KBM-7 (cell line): ENCODE measurements at places on chromosomes 5 and 9.
A peak's percentile ranks its signal among the peaks of the same experiment; 100 is the strongest.

GRCh38 chr5:126826619-126827215 lies 49.8 kb downstream of the LMNB1 start:
- no peak for DNase-seq

- DNase-seq: no peak
Measured at GRCh38 chr5:44740660-44741059, 68.1 kb upstream of the MRPS30 start.

DNA sequence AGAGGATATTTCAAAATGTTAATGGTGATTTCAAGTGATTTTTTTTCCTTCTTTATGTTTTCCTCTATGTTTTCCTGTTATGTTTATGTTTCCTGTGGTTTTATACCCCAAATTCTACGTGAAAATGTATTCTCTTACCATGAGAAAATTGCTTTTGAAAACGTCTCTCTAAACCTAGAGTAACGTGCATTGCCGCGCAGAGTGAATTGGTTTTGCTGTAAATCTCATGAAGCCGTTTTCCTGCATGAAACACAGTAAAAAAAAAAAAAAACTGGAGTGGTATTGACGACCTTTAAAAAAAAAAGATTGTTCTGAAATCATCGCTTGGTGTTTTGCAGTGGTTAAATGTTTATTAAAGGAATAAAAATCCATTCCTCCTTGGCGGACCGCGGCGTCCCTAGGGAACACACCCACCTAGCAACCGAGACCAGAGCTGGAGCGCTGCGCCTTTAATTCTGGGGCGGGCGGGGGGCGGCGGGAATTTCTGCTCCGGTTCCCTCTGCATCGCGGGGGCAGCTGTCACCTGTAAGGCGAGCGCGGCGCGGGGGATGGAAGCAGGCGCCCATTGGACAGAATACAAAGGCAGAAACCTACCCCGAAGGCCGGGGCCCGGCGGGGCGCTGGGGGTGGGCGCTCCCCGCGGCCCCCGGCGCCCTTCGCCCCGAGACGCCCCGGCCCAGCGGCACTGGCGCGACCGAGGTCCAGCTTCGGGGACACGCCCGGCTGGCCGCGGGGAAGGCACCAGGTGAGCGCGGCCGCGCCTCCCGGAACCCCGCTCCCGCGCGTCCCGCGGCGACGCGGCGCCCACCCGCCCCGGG lies at the start of gene SOWAHA:
Gene SOWAHA, plus strand, starts transcription at position 522 of the 818 bp plus-strand sequence. CDS start 320 bp downstream, outside the sequence.
- DNase-seq: peak; percentile 19

DNA sequence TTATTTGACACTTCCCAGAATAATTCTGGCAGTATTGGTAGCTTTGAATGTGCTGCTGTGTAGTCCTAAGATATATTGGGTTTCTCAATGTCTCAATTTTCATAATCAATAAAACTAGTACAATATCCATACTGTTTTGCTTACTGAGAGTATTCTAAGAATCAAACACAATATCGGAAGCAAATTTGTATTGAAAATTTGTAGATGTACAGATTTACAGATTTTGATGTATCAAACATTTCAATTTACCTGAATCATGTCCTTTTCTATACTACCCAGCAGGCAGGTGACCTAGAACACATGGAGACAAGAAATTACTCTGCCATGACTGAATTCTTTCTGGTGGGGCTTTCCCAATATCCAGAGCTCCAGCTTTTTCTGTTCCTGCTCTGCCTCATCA lies at the start of gene OR13D1:
Gene OR13D1, plus strand, starts transcription at position 301 of the 400 bp plus-strand sequence. Its CDS starts 0 bp downstream, at position 301.
- DNase-seq: no peak
